ENCODE measurements at places on chromosomes 7 and 10.

DNA sequence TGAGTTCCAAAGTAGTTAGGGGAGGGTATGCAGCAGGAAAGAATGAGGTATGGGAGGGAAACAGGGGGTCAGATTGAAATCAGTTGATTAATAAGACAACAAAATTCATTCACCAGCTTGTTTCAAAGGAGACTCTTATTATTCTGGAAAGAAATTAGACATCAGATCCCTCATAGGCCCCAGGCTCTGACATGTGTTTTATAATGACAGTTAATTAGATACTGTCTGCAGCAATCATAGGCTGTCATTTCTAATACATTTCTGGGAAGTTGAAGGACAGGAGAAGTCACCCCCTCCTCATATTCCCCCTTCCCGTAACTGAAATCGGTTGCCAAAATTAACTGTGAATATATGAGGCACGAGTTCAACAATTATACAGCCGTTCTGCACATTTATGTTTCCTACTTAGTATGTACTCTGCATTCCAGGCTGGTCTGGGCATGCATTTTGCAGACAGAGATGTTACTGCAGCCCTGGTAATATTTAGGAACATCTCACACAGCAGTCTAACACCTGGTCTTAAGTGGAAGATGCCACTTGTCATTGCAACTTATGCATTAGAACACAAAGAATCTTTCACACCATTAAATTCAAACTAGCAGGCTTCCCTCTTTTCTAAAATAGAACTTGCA is 355.2 kb upstream of the LRGUK start:
- H3K4me3 ChIP-seq = no peak overlapping the region
- H3K27ac ChIP-seq = no peak overlapping the region
- no peaks in the 10 kb centered on the region for H3K27me3 ChIP-seq

DNA sequence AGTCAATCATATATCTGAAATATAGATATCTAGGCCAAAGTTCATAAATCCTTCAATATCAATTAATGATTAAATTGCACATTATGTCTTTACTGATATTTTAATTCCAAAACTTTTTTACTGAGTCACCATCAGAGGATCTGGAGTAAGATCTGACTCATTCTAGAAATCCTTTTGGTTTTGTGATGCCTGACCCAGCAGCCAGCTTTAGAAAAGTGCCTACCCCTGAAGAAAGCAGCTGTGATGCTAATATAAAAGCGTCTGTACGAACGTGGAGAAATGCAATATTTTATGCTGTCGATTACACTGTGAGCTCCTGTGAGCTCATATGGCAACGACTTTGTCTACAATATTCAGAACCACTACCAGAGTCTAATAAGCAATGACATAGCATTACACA is 142.5 kb upstream of the LRRTM3 start:
- DNase-seq = no peak
- H3K27me3 ChIP-seq = peaks cover 5% of the 10 kb centered on the region
- no peak overlapping the region for H3K27ac ChIP-seq
- H3K4me3 ChIP-seq = no peak overlapping the region

GRCh38 chr7:159130820-159131219 is 13.8 kb downstream of the VIPR2 start:
- H3K4me3 ChIP-seq = no peak overlapping the region
- H3K4me1 ChIP-seq = no peaks in the 10 kb centered on the region
- H3K27ac ChIP-seq = no peak overlapping the region
- H3K27me3 ChIP-seq = peaks cover 29% of the 10 kb centered on the region
- no peak for DNase-seq

DNA sequence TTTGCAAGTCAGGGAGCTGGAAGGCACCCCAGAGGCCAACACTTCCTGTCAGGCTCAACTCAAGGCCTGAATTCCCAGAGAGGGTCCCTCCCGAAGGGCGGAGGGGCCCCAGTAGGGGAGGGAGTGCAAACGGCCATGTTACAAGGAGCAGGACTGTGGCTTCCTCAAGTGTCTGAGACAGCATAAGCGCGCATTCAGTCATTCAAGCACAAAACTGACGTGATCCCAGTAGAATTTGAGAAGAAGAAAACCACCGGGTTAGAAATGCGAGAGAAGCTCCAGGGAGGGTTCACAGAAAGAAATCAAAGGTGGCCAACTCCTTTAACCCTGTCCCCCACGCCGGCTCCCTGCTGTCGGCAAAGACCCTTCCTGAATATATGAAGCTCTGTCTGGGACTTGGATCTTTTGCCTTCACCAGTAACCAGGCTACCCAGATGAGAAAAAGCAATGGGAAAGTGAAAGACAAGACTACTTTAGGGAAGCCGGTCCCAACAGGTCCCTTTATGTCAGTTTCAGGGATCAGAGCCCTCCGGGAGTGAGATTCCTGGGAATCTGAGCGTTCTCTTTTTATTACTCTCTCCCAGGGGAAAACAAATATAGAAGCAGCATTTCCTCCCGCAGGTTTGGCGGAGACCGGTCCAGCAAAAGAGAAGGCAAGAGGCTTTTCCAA is 1.3 kb downstream of the AFAP1L2 start:
- peak overlapping the region; percentile 76 for H3K4me3 ChIP-seq
- peaks cover 10% of the 10 kb centered on the region for H3K4me1 ChIP-seq
- no peak overlapping the region for H3K27ac ChIP-seq
- peaks cover 81% of the 10 kb centered on the region for H3K27me3 ChIP-seq
- peaks cover 4% of the 10 kb centered on the region for H3K36me3 ChIP-seq

DNA sequence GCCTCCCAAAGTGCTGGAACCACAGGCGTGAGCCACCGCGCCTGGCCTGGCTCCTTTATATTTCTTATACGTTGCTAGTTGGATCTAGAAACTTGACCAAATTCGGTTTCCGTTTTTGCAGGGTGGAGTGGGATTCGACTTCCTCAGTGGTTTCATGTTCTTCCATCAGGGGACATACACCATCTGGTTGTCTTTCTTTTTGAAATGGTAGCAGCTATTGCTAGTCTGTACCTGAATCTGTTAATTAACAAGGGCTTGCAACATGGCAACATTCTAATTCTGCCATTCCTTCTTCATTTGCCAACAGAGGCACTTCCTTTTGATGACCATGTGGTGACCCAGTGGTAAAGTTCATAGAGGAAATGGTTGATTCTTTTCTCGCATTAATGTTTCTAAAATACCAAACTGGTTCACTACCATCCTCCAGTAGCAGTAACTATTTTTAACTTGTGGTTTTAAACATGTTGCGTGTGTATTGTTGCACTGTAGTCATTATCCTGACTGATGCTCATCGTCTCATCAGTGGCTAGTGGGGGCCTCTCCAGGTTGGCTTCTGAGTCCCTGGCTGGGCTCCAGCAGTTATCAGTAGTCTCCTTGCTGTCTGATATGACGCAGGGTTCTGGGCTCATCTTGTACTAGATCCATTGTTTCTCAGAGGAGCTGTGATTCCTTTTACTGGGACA is 159.2 kb downstream of the RGS10 start:
- no peaks in the 10 kb centered on the region for H3K27me3 ChIP-seq
- no peak for DNase-seq
- no peak overlapping the region for H3K4me3 ChIP-seq

DNA sequence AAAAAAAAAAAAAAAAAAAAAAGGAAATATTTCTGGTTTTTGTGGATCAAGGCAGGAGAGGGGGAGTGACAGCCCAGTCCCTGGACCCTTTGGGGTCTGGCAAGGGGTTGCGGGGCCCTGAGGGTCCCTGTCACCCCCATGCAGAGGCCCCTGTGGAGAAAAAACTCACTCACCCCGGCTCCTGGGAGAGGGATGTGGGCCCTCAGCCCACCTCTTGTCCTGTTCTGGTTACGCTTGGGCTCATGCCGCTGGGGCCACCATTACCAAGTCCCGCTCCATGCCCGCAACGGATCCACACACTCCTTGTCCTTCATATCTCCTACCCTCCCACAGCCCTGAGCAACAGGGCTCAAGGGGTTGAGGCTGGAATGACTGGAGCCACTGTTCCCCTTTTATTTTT is 1.0 kb upstream of the TMEM184A start:
- peaks cover under 1% of the 10 kb centered on the region for H3K4me1 ChIP-seq
- DNase-seq = no peak
- H3K27me3 ChIP-seq = peaks cover 3% of the 10 kb centered on the region
- H3K27ac ChIP-seq = no peak overlapping the region

GRCh38 chr10:30553018-30553625 is 76.4 kb downstream of the LYZL2 start:
- H3K4me1 ChIP-seq = no peaks in the 10 kb centered on the region
- no peaks in the 10 kb centered on the region for H3K27me3 ChIP-seq
- H3K36me3 ChIP-seq = no peaks in the 10 kb centered on the region
- no peak overlapping the region for H3K27ac ChIP-seq
- H3K4me3 ChIP-seq = no peak overlapping the region

Data from T-helper 17 cell (primary cell).